ENCODE measurements at places on chromosomes 13 and 19.

DNA sequence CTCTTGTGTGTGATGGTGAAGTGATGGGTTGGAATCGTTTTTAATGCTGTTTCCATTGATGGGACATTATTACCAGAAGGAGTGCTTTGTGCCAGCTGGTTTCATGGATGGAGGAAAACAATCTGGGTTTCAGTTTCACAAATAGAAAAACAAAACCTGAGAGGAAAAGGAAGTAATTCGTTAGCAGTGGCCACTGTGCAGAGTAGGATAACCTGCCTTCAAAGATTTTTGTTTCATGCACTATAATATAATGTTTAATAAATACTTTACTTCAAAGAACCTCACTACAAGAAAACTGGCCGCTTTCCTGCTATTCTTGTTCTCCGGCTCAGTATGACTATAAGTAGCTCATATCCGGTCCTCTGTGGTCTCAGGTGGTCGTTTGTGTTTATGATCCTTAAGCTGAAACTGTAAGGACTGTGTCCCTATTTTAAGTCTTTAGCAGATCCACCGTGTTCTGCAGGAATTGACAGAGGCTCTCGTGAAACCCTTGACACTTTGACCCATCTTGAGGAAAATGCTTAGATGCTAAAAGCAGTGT lies 104.7 kb downstream of the GGACT start:
- DNase-seq = no peak

DNA sequence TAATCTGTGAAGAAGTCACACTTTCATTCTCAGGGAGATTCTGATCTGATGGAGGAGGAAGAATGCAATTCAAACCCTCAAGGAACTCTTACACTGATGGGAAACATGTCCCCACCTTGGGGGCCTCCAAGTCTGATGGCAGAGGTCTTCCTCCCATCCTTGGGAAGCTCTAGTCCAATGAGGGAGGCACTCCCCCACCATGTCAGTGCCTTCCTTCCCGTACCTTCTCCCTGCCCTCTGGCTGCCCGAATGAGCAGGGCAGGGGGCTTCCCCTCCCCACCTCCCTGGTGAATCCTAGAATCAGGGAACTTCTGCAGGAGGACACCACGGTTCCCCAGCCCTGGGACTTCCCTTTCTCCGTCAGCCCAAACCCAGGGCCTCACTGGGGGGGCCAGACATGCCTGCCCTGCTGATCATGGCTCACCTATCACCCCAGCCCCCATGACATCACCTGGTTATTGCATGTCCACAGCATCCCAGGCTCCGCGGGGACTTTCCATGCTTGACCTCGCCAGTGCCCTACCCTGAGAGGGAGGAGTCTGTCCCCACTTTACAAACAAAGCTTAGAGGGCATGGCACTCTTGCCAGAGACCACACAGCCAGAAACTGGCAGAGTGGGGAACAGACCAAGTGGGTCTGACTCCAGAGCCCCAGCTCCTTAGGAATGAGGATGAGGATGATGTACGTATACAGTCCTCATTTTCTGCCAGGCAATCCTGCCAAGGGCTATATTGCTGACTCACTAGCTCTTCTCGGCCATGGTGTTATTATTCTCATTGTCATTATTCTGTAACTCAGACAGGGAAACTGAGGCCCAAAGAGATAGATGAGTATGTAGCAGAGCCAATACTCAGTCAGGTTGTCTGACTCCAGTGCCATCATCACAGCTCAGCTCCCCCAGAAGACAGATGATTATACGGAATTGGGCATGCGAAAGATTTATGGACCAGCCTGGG lies 9.6 kb upstream of the BCL3 start:
- DNase-seq = no peak

GRCh38 chr13:73090116-73090822 lies 31.5 kb downstream of the KLF5 start:
- DNase-seq = peak; percentile 10

DNA sequence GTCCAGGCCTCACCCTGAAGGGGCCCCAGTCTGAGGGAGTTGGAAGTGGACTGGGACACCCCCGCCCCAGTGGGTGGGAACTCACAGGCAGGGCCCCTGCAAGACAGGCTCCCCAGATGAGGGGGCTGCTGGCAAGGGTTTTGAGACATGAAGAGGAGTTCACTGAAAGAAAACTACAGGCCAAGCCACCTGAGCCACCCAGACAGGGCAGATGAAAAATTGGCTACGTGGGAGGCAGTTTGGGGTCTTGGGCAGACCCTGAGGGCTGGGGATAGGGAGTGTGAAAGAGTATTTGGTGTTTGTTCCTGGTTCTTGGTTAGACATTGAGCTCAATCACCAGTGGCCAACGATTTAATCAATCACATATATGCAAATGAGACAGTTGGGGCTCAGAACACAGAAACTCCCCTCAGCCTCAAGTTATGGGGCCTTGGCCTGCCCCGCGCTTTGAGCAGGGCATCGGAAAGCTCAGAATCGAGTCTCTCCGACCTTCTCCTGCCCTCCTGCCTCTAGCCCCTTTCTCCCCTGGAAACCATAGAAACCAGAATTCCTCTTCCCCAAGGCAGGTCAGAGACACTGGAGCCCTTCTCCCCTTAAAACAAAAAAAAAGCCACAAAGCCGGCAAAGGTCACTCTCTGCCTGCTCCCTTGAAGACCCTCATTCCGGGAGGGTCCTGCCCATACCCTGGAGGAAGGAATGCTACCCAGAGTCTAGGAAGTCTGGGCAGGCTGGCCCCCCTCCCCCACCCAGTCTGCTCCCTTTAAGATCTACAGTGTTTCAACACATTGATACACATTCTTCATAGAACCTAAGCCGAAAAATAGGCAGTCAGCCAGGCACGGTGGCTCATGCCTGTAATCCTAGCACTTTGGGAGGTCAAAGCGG lies 1.3 kb upstream of the ISYNA1 start:
- DNase-seq = no peak

DNA sequence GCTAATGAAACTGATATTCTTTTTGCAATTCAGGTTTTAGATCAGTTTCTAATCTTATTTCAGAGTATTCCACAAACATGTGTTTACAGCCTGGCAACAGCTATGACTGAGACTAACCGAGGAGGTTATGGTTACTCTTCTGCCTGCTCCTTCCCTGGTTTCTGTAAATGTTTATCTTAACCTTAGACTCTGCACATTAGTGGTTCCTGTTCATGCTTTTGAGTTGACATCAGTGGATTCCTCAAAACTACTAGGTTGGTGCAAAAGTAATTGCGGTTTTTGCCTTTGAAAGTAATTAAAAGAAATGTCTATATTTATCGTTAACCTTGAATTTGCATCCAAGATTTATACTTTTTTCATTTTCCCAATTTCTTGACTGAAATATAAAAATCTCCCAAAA lies 237.0 kb upstream of the TSHZ3 start:
- DNase-seq = no peak

DNA sequence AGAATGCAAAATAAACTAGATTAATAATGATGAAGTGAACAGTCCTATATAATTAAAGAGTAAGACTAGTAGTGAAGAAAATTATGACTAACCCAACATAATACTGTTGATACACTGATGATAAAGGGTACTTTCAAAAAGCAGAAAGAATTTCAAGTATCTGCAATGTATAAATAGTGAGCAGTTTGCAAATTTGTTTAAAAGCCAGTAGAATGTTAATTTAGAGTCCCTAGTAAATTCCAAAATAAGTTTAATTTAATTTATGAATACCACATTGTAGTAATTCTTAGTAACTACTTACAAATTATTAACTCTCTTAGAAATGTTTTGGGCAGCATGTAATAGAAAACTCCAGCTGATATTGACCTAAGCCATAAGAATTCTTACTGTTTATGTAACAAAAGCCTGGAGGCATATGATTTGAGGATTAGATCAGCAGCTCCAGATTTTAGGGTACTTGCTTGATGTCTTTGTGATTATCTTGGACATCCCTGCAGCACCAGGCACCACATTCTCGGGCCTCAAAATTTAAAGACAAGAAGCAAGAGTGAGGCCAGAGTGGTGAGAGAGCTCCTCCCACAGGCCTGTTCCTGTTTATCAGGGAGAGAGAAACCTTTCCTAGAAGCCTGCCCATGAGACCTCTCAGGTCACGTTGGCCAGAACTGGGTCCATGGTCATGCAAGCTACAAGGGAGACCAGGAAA lies 67.6 kb upstream of the TDRD3 start:
- DNase-seq = peak; percentile 4

DNA sequence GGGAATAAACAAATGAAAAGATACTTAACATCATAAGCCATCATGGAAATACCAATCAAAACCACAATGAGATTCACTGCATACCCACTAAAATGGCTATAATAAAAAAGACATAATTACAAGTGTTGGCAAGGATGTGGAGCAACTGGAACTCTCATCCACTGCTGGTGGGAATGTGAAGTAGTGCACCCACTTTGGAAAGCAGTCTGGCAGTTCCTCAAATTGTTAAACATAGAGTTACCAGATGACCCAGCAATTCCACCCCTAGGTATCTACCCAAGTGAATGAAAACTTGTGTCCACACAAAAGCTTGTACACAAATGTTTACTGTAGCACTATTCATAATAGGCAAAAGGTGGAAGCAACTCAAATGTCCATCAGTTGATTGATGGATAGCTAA lies 46.9 kb downstream of the FLT1 start:
- DNase-seq = no peak

DNA sequence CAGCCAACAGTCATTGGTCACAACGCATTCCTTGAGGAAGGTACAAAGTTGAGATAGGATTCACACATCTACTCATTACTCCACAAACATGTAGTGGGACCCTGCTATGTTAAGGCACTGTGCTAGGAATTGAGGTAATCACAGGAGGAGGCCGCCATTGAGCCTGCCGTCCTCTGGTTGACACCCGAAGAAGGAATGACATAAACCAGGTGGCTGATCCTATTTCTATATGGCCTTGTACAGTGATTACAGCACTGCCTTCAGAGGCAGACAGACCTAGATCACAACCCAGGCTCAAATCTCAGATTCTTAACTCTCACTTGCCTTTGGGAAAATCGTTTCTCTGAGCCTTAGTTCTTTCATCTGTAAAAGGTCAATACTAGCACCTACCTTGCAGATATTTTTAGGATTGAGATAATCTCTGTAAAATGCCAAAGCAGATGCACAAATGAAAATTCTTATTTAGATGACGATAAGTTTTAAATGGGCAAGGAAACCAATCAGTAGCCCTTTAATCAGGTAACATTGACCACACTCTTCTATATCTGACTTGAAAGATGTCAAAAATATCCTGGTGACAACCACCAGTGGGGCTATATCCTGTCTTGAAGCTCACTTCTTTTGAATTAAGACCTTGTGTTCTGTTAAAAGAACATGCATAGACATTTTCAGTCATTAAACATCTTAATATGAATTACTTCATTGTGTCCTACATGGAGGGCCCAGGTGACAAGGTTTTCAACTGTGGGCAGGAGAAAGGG lies 251.6 kb downstream of the KCTD12 start:
- no peak for DNase-seq

DNA sequence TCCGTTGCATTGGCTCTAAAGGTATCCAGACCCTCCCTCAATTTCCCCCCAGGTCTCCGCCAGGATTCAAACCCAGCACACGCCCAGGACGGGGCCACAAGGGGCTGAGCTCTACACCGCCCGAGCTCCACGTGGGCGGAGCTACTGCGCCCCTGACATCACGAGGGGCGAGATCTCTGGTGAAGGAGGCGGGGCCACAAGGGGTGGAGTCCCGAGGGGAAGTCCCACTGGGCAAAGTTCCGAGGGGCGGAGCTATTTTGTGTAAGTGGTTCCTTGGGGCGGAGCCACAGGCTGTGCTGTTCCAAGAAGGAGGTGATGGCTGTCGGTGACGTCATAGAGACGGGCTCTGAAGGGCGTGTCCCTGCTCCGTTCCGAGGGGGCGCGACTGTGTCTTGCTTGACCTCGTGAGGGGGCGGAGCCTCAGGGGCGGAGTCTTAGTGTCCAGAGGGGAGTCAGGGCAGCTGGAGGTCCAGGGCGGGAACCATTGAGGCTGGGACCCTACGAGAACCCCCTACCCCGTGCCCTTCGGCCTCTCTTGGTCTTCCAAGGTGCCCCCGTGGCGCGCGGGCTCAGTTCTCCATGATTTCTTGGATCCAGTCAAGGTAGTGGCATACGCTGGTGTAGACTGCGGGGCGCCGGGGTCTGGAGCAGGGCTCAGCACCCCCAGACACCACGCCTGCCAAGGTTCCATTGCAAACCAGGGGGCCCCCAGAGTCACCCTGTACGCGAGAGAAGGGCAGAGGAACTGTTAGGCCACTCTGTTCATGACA lies 1.3 kb upstream of the KLK8 start:
- no peak for DNase-seq

DNA sequence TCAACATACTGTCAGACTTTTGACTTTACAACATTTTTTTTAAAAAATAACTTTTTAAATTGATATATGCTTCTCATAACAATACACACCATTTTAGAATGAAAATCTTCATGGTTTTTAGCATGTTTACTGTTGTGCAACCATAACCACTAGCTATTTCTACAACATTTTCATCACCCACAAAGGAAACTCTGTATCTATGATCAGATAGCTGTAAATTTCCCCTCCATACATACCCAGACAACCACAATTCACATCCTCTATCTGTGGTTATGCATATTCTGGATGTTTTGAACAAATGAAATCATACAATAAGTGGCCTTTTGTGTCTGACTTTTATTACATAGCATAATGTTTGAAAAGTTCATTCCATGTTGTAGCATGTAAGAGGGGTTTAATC lies 1666.0 kb downstream of the EFNB2 start:
- no peak for DNase-seq

DNA sequence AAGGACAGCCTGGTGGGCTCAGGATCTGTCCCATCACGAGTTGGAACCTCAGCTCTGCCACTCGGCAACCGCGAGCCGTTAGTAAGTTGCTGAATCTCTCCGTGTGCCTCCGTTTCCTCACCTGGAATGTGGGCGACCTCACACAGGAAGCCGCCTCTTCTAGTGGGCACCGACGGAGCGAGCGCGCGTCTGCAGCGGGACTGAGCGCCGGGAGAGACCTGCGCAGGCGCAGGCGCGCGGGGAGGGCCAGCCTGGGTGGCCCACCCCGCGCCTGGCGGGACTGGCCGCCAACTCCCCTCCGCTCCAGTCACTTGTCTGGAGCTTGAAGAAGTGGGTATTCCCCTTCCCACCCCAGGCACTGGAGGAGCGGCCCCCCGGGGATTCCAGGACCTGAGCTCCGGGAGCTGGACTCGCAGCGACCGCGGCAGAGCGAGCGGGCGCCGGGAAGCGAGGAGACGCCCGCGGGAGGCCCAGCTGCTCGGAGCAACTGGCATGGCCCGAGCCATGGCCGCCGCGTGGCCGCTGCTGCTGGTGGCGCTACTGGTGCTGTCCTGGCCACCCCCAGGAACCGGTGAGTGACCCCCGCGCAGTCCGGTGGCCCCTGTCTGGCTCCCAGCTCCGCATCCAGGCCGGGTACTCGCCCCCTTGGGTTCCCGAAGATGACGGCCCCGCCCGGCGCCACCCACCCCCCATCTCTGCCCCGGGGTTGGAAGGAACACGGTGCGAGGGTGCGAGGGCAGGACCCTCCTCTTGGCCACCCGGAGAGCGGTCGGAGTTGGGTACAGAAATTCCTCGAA lies at the start of gene PVR:
Gene PVR, plus strand, starts transcription at position 306 of the 797 bp plus-strand sequence. Its CDS starts 187 bp downstream, at position 493.
- DNase-seq = peak; percentile 39

DNA sequence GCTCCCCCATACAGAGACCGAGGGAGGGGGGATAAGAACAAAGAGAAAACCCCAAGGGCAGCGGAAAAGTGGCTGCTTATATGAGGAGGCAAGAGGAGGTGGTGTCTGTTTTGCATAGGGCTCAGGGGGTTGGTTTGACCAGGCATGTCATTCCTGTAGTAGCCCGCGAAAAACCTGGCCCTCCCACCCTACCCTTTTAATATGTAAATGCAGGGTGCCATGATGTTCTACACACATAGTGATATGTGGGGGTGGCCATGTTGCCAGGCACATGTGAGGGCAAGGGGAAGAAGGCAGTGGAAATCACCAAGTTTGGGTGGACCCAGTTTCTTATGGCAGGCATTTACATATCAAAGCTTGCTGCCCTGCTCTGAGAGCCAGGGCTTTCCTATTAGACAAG lies 203.5 kb upstream of the UBL3 start:
- DNase-seq = no peak

GRCh38 chr19:18364826-18365528 lies 21.0 kb upstream of the GDF15 start:
- DNase-seq = no peak
